ENCODE measurements at places on chromosomes 2 and 18.
A peak's percentile ranks its signal among the peaks of the same experiment; 100 is the strongest.

- no peak for DNase-seq
Measured at GRCh38 chr18:62759704-62760402, 44.5 kb downstream of the PHLPP1 start.

DNA sequence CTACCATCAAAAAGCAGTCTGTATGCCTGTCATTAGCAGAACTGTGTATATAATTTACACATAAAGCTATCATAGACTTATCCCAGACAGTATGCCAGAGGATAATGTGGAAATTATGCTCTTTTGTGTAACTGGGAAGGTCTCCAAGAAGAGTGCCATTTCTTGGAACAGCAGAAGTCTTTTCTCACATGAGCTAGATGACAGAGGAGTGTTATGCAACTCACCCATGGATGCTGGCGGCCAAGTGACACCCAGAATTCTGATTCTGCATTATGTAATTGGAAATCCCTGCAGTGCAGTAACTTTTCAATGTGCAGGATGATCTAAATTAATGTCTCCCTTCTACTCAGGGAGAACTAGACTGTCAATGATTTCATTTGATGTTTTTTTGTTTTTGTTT is 160.0 kb downstream of the UBE2E3 start:
- no peak for DNase-seq

GRCh38 chr2:106192752-106193689 is 1.1 kb downstream of the UXS1 start:
- peak; percentile 83 for DNase-seq

DNA sequence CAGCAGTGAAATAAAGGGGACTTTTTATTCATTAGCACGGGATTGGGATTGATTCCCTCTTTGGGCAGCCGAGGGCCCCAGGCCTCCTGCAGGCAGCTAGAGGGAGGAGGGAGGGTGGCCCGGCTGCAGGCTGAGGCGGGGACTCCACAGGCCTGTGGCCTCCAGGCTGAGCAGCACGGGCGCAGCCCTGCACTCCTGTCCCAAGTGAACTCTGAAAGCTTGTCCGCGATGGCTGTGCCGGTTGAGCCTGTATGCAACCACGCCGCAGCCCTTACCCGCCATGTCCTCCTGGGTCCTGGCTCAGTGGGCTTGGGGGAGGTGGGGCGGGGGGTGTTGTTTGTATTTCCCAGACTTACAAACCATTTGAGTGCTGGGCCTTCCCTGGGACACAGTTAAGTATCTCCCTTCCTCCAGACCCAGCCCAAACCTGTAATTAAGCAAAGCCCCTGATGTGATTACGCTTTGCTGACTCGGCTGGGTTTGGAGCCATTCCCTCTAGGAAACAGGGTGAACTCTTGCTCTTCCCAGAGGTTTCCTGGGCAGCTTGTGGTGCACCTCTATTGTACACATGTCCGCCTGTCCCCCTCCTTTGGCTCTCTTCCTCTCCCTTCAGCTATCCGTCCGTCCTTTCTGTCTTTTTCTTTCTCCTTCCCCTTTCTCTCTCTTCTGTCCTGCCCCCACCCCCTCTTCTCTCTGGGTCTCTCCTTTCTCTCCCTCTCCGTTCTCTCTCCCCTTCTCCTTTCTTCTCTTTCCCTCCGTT is 5.3 kb downstream of the GLI2 start:
- DNase-seq, result no peak

GRCh38 chr2:222320436-222321395 is 21.9 kb upstream of the PAX3 start:
- DNase-seq, result no peak

DNA sequence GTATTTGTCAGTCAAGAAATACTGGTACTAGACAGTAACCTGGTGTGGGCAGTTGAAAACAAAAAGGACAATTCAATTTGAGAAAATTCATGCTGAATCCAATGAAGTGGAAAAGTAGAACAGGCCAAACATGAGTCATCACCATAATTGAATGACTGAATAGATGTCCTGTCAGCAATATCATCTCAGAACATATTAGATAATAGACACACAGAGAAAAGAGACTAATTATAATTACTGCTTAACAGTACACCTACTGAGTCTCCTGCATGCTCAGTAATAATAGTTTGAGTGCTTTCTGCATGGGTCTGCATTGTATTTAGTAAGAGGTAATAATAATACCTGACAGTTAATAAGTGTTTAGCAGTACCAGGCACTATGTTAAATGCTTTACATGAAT is 138.6 kb upstream of the ZC3H15 start:
- no peak for DNase-seq

DNA sequence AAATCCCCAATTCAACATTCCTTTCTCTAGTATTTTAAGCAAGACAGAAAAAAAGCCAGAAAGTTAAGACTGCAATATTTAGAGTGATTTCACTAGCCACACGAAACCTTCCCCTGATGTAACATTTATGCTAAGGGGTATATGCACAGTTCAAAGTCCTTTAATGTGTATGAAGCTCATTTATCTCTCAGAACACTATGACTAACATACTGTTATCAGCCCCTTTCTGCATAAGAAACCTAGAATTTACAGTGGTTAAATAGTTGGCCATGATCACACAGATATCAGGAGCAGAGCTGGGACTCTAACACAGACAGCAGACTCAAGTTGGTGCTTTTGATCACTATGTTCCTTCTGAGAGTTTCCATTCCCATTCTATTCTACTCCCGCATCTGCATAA is 185.5 kb downstream of the CDH2 start:
- no peak for DNase-seq

DNA sequence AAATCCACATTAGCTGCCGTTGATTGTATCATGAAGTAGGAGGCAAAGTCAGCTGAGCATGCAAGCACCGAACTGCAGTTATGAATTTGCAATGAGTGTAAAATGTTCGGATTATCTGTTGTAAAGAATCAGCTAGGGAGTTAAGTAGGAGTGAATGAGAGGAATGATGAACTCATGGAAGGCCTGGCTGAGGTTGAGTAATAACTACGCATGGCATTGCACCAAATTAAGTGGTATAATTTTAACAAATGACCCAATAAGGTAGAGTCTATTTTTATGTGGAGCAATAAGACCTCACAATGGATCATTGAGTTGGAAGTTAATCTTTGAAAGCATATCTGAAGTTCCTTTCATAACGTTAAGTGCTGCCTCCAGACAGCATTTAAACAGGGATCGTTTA is 288.2 kb upstream of the CHST9 start:
- peak; percentile 10 for DNase-seq

GRCh38 chr2:7666596-7667259 is 749.5 kb downstream of the RNF144A start:
- DNase-seq, result no peak

DNA sequence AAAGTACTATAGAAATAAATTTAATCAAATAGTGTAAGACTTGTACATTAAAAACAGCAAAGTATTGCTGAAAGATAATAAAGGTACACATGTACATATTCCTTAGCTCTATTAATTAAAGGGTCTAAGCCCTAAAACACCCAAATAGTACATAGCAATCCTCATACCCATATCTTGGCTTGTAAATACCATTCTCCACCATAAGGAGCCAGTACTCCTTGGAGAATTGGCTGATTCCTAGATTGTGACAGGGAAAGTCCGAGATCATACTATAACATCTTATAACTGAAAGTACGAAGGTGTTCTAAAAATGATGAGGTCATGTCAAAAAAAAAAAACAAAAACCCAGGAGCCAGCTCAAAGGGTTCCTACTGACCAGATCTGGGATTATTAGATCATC is 614.6 kb downstream of the SUCLG1 start:
- DNase-seq, result no peak

DNA sequence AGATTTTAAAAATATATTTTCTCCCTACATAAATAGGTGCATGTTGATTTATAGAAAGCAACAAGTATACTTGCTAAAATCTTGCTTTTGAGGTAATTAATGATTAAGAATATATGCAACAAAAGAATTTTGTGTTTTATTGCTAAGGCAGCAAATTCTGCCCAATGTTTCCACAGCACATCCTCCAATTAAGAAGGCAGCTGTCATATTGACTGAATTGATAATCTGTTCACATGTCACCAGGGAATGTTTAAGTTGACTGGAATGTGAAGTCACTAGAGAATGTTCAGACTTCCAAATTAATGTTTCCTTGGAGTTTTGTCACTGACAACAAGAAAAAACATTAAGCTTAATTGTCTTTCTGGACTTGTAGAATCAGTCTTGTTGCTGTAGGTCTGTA is 1602.7 kb upstream of the SLC39A10 start:
- no peak for DNase-seq

Measured in kidney epithelial cell (primary cell).